ENCODE measurements at places on chromosomes 13 and 19.

DNA sequence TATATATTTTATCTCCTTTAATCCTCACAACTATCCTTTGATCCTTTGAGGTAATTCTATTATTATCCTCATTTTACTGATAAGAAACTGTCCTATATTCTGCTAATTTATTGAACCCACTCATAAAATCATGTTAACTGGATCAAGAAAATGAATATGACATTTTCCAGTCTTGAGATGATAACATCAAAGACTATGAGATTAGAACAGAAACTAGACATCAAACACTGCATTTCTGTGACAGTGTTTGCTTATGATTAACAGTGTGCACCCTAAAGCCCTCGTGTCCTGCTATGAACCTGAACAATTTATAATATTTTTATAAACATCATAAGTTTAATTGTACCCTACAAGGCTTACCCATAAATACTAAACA is 96.3 kb downstream of the TBC1D4 start:
- no peak for DNase-seq

DNA sequence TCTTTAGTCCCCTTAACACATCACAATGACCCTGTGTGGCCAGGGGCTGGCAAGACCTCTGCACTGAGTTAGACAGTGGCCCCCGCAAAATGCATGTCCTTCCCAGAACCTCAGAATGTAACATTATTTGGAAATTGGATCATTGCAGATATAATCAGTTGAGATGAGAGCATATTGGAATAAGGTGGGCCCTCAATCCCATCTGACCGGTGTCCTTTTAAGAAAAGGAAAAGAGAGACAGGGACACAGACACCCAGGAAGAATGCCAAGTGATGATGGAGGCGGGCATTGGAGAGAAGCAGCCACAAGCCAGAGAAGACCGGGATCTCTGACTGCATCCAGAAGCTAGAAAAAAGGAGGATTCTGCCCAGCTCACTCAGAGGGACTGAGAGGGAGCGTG is 1.8 kb downstream of the FAM187B start:
- no peak for DNase-seq

GRCh38 chr19:1045247-1045603 is 5.3 kb downstream of the ABCA7 start:
- DNase-seq, result no peak

- DNase-seq, result no peak
These were observed 4.0 kb downstream of the KLK1 start for GRCh38 chr19:50819636-50820035.

DNA sequence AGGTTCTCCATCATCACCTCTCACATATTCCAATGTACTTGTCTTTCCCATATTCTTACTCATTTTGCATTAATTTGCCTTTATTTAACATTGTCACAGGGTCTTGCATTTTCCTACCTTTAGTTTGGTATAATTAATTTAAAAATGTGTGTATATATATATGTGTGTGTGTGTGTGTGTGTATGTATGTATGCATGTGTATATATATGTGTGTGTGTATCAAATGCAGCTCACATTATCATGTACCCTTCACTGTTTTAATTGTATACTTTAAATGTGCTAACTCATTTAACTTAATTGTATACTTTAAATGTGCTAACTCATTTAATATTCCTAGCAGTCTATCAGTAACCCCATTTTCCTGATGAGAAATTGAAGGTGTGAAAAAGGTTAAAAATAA is 104.5 kb downstream of the PCDH9 start:
- DNase-seq, result no peak
